LHCN-M2 (cell line): ENCODE measurements at places on chromosomes 4 and X.
A peak's percentile ranks its signal among the peaks of the same experiment; 100 is the strongest.

GRCh38 chr4:141576585-141577110 lies 59.7 kb upstream of the IL15 start:
- no peak for DNase-seq

- DNase-seq = no peak
Observed at GRCh38 chrX:122866532-122866931, 317.5 kb upstream of the GRIA3 start.

DNA sequence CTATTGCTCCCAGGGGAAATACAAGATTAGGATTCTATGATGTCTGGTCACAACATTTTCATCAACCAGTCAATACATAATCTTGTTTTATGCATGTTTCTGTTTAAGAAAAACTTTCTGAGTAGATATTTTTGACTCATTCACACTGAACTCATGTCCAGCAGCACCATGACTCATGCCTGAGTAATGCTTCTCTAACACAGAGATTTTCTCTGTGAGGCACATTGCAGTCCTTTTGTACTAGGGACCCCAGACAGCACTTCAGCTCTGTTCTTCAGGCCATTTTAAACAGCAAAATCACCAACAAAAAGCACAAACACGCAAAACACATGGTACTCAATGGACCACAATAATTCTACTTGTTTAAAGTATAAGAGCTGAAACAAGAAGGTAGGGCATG lies 83.6 kb downstream of the MXRA5 start:
- DNase-seq = peak; percentile 89

- peak; percentile 65 for DNase-seq
Observed at GRCh38 chr4:133146574-133147241, 2.4 kb upstream of the PCDH10 start.

DNA sequence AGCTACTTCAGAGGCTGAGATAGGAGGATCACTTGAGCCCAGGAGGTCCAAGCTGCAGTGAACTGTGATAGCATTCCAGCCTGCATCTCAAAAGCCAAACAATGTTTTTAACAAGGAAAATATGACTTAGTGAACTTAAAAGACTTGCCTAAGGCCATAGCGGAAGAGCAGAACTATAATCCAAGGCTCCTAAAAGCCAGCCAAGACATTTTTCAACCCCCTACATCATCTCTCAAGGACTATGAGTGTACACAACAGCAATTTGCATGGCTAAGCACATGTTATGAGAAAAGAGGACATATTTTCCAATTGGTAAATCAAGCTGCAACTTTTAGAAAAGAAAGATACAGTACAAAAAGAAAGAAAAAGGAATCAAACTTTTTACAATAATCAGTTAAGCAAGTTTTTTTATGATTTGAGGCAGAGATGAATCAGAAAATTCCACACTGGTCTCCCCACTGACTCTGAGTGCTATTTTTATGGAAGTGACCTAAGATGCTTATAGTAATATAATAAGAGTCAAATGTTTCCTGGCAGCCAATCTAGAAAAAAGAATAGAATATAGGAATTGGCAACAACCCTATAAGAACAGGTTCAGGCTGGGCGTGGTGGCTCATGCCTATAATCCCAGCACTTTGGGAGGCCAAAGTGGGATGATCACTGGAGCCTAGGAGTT lies 9.8 kb upstream of the ACOT9 start:
- peak; percentile 39 for DNase-seq

GRCh38 chr4:142696334-142697122 lies 149.6 kb downstream of the INPP4B start:
- no peak for DNase-seq

DNA sequence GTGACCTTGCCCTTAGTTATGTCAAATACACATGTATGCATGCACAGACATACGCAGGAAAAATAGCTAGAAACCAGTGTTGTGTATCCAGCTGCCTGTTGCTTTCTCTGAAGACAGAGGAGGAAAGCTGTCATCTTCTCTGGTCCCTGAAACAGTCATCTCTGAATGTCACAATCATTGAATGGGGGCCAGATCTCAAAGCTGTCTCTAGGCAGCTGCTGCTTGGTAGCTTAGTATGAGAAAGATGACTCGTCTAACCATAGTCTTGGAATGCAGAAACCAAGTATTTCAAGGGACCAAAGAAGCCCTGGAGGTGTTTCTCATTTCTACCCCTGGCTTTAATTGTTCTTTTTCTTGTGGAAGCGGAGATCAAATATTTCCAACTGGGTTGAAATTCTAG lies 4.0 kb downstream of the GRIA3 start:
- no peak for DNase-seq

DNA sequence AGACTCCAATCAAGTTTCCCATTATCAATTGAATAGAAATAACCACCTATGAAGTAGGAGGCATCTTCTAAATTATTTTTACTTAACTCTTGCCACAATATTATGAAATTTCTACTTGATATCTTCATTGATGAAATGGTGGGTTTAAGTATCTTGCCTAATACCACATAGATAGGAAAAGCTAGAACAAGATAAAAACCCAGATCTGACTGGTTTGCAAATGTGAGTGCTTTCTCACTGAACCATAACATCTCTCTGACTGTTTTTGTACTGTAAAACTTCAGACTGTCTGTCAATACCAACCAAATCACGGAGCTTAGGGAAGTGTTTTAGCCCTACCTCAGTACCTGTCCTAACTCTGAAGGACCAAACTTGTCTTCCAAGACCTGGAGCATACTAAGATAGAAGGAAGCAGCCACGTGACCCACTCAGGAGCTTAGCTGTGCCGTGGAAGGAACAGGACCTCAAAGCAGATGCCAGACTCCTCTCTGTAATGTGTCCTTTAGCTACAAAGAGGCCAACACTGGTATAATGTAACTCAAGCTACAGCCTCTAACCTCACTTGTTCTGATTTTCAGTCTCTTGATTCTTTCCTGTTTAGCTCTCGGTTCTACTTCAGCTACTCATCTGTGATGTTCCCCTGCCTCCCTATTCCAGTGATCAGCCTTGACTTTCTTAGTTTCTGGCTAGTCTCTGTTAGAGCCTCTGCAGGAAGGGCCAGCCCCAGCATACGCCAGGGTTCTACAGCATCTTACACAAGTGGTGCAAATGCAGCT lies 84.4 kb downstream of the LRP2BP start:
- DNase-seq = no peak

GRCh38 chr4:40888933-40889332 lies 139.2 kb downstream of the NSUN7 start:
- DNase-seq = peak; percentile 78

- DNase-seq = no peak
Observed at GRCh38 chrX:30931920-30932319, 42.9 kb upstream of the TAB3 start.

- DNase-seq = no peak
Observed at GRCh38 chr4:37503261-37503660, 182.9 kb downstream of the RELL1 start.

DNA sequence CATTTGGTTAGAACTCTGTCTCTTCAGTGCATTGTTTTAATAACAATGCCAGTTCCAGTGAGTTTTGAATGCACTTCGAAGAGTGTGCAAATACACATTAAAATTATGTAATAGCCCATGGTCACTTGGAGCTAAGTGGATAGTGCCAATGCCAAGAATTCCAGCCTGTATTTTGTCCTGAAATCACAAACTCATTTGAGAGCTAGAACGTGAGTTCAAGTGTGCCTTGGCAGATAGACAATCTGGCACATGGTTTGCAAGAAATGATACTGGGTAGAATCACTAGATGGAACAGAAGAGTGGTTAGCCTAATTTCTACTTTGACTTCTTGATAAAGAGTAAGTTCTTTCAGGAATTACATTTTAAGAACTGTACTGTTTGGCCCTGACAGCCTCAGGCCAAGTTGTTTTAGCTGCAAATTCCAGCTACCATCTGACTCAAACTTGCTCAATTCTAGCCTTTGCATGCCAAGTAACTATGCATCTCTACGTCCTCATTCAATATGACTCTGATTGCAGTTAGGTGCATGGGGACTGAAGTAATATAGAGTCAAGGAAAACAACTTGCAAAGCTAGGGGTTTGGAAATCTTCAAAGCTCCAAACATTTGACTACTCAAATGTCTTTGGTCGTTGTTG lies 131.9 kb upstream of the SMIM31 start:
- DNase-seq = no peak

DNA sequence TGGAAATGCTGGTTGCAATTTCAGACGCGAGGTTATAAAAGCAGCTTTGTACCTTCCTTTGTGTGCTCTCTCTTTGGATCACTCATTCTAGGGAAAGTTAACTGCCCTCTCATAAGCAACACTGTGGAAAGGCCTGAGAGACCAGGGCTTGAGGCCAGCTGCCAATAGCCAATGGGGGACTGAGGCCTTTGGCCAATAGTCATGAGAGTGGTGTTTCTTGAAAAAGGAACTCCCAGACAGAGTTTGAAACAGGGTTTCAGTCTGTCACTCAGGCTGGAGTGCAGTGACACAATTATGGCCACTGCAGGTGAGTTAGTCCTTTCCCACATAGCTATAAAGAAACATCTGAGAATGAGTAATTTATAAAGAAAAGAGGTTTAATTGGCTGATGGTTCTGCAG lies 524.7 kb upstream of the SMIM31 start:
- no peak for DNase-seq

GRCh38 chr4:20687864-20688263 lies 12.4 kb upstream of the PACRGL start:
- DNase-seq = peak; percentile 71

GRCh38 chrX:48910926-48911411 lies 477 bp downstream of the SLC35A2 start:
- DNase-seq = peak; percentile 36

DNA sequence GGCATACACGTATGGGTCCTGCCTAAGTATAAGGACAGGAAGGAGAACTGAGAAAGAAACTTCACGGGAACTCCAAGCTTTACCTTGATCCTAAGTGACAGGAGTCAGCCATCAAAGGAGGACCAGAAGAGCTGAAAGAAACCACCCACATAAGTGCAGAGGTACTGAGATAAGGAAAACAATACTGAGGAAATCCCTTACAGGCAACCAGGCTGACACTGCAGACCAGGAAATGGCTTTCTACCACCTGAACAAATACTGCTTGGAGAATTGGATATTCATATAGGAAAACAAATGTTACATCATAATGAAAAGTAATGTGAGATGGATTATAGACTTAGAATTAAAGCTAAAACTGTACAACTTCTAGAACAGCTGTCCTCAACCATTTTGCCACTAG lies 127.0 kb downstream of the IL15 start:
- DNase-seq = no peak

DNA sequence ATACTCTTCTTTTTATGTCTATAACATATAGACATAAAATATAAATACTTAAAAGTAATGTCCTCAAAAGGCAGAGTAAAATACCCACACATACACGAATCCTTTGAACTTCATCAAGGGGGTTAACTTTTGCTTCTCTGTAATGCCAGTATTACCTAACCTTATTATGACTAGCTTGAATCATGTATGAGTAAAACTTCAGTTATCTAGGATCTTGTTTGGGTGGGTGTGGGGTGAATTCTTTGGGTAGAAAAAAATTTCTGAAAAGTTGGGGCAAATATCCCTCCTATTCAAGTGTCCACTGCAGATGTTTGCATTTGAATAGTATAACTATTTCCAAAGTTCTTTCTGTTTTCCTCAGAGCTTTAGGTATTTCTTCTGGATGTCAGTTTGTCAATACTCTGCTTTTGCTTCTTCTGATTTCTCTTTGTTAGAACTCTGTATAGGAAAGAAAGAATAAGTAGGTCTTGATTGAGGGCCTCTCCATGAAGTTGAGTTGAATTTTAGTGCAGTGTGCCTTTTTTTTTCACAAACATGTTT lies 173.8 kb downstream of the ADGRL3 start:
- DNase-seq = peak; percentile 61

DNA sequence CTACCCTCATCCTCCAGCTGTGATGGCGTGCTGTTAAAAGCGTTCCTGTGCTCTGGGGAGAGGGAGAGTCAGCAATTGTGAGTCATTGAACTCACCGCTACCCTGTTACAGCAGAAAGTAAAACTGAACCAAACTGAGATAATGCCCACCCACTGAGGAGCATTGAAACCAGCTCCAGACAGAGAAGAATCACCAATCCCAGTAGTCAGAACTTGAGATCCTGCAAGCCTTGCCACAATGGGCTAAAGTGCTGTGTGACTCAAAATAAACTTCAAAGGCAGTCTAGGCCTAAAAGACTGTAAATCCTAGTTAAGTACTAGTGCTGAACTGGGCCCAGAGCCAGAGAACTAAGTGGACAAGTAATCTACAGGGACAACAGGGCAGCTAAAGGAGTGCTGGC lies 1394.2 kb upstream of the DIAPH2 start:
- DNase-seq = no peak

DNA sequence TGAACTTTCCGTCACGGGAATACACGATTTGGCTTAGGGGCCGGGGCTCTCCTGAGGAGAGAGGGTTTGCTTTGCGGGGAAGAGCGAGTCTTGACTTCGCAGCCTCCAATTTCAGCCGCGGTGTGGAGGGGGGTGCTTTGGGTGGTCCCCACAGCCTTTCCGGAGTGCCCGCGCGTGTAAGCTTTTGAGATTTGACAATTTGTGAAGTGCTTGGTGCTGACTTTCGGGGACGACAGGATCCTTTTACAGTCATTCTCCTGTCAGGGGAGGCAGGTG lies 355 bp downstream of the SCML1 start:
- DNase-seq = no peak

DNA sequence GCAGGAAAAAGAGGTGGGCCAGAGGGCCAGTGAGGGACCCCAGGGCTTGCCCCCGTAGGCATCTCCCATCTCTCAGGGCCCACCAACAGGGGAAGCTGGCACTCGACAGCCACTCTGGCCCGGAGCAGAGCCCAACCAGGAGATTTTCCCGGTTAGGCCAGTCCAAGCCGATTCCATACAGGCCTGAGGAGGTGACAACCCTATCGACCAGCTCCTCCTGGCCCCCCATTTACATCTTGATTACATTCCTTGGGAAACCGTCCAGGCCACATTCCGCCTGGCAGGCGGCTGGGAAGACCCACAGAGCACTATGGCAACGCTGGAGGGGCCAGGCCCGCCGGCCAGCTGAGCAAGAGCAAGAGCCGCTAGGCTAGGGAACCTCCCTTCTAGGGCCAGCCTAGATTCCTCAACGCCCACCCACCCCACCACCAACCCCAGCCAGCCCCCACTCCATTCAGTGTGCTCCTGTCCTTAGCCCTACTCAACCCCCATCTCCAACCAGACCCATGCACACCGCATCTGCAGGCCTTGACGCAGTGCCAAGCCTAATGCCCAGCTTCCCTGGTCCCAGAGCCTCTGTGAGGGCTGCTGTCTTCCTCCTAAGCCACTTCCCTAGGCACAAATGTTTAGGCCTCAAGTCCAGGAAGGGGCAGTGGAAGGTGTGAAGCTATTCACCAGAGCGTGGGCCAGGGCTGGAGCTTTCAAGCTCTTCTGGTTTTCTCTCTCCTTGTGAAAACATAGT lies 161.2 kb downstream of the EFNB1 start:
- peak; percentile 2 for DNase-seq
